Left lung (tissue), 14 donors: ENCODE measurements at places on chromosomes 7 and 10. TPM values are rescaled to one million over a fixed set of nuclear protein-coding genes. Genes with fewer than 3 reads are reported as not detected.
A peak's percentile ranks its signal among the peaks of the same experiment; 100 is the strongest.

DNA sequence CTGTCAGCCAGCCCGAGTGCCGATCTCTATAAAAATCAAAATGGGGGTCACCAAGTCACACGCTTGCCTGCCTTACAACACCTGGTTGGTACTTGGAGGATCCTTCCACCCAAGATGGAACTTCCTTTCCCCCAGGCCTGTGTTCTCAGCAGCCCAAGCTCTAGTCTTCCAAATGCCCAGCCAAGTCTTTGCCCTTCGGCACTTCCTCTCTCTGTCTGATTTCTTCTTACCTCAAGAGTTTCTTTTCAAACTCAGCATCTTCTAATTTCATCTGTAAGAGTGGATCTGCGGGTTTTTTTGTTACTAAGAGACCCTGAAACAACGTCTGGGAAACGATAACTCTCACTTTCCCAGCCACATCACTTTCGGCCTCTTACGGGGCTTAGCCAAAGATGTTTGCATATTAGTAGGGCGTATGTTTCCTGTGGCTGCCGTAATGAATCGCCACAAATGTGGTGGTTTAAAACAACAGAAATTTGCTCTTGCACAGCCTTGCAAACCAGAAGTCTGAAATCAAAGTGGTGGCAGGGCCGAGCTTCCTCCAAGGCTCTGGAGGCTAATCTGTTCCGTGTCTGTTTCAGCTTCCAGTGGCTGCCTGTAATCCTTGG is 219.9 kb downstream of the TCF7L2 start:
- DNase-seq: no peak

Gene PRPS1L1
- polyA plus RNA-seq: not detected

Gene AASS
- 64.1 TPM for polyA plus RNA-seq

GRCh38 chr7:16080131-16080530 is 341.2 kb downstream of the CRPPA start:
- DNase-seq: no peak

Gene TRPV5
- polyA plus RNA-seq: 0.17 TPM

DNA sequence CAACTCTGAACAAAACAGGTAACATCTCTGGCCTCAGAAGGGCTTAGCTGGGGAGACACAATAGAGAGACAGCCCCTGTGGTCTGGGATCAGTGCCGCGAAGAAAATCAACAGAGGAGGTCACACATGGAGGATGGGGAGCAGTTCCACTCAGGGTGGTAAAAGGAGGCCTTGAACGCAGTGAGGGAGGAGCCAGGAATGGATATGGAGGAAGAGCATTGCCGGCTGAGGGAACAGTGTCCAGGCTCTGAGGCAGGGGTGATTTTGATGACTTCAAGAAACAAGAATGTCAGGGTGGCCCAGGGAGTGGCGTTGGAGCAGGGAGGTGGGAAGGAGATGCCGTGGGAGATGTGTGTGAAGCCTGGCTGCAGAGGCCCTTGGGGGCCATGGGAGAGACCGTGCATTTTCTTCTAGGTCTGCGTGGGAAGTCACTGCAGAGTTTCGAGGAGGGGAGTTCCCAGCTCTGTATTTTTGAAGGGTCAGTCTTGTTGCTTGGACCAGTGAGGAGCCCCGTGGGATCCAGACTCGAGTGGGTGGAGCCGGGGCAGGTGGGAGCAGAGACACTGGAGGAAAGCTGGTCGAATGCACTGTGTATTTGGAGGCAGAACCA is 35.7 kb upstream of the SH2D4B start:
- DNase-seq: peak; percentile 23

DNA sequence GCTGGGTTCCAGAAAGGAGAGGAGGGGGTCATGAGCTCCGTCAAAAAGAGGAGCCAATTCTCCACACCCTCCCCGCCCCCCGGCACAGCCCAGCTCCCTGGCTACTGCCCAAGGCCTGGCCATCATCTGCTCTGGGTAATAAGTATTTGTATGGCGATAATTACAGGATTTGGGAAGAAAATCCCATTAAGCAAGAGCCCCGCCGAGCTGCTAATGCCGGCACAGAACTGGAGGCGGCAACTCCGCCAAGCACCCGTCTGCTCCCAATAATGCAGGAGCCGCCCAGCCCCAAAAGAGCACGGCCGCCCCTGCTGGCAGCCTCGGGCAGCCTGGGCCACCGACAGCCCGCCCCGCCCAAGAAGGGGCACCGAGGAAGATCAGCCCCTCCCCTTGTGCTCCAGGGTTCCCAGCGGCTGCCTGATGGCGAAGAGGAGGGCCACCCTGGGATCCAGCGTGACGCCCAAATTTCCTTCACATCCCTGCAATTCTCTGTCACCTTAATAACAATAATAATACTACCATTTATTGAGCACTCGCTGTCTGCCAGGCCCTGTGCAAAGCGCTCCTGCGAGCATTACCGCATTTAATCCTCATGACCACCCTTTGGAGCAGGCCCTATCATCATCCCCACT is 5.9 kb downstream of the SLIT1 start:
- DNase-seq: peak; percentile 77

DNA sequence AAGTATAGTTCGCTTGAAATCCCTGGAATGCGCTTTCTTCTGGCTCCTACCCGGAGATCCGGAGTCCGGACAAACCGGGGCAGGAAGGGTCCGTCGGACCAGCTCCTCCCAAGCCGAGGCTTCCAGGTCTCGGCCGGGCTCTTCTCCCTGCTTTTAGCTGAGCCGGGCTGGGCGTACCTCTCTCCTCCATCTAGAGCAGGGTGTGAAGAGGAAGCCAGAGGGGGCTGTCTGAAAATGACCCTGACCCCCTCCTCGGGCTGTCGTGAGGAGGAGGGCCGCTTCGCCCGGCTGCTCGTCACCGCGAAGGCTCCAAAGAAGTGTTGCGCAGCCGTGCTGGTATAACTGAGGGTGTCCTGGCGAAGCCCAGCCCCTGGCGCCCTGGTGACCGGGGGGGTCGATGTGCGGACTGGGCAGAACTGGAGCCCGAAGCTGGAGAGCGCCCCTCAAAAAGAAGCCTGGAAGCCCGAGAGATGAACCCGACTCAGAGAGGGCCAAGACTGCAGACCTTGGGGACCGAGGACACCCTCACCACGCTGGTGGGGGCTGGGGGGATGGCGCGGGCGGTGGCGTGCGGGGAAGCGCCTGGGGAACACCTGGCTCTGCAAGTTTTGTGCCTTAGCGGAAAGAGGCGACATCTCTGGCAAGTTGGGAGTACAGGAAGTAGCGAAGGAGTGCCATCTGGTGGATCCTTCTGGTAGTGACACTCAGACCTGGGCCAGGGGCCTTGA is 5.7 kb downstream of the KAZALD1 start:
- DNase-seq: peak; percentile 73

GRCh38 chr10:49176310-49177268 is 11.6 kb downstream of the TMEM273 start:
- DNase-seq: peak; percentile 62

- peak; percentile 93 for DNase-seq
These were observed 136.5 kb upstream of the NAMPT start for GRCh38 chr7:106421181-106421762.

- DNase-seq: no peak
These were observed 87.4 kb downstream of the BUB3 start for GRCh38 chr10:123241391-123242141.
